AG09309 (cell line): ENCODE measurements at places on chromosomes 2 and 18.

DNA sequence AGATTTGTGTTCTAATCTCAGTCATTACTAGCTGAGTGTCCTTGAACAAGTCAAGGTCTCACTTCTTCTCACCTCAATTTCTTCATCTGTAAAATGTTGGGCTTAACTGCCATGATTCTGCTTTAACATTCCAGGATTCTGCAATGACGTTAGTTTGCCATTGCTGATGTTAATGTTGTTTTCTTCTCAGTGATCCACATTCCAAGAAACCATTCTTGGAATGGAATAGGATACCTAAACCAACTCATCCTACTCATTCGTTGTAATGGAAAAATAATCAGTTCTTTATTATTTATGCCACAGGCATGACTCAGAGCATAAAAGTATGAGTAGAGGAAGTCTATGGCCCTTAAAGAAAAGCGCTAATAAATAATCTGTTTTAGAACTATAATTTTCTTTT is 140.2 kb upstream of the ETAA1 start:
- peak; percentile 21 for DNase-seq

DNA sequence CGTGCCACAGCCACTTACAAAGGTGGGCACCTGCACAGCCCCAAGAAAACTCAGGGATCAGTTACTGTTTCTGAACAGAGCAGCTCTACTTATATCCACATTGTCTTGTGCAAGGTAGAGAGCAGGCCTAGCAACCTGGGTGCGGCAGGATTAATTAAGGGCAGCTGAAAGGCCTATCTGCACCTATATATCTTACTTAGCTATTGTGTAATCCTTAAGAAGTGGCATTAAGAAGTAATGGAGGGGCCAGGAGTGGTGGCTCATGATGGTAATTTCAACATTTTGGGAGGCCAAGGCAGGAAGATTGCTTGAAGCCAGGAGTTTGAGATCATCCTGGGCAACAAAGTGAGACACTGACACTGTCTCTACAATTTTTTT is 12.8 kb upstream of the ARL5A start:
- DNase-seq = no peak

- peak; percentile 43 for DNase-seq
Measured at GRCh38 chr2:48471048-48471474, 58.9 kb upstream of the STON1 start.

- DNase-seq = no peak
Measured at GRCh38 chr2:60416221-60417008, 137.0 kb downstream of the BCL11A start.

- DNase-seq = peak; percentile 62
Measured at GRCh38 chr2:222722327-222722946, 51.0 kb downstream of the MOGAT1 start.

DNA sequence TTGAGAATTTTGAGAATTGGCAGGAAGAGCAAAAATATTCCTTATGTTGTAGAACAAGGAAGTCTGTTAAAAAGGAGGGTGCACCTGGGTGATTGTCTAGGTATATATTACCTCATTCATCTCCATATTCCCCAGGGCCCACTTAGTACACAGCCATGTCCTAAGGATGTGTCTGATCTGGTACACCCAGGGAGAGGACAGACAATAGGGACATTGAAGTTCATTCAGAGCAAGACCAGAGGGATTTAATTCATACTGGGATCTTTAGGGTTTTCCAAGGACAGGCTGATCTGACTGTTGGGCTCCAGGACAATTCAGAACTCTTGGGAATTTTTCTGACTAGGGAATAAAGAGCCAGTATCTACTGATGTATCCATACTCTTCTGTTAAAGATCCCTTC is 112.1 kb downstream of the PHLPP1 start:
- no peak for DNase-seq

DNA sequence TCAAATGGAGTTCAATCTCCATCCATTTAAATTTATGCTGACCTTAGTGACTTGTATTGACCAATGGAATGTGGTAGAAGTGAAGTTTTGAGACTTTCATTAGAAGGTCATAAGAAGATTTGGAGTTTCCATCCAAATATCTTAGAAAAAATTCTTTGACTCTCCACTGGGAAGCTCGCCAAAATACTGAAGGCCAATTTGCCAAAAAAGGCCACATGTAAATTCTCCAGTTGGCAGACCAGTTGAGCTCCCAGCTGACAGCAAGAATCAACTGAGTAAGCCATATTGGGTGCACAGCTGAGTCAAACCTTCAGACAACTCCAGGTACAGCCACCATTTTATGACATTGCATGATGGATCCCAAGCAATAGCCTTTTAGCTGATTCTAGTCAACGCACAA is 228.3 kb upstream of the SETBP1 start:
- no peak for DNase-seq

DNA sequence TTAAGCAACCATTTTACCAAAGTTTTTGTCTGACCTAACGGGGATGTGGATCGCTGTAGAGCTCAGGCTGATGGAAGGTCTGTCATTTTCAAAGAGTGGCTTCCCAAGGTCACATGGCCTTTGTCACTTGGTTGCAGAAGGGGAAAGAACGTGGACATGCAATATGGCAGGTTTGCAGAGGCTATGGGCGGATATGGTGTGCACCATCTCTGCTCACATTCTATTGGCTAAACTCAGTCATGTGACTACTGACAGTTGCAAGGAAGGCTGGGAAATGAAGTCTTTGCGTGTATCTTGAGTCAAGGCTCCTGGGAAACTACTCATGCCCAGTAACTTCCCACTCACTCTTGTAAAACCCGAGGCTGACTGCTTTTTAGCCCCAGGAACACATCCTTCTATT is 96.8 kb downstream of the ST6GAL2 start:
- no peak for DNase-seq

- DNase-seq = peak; percentile 59
Measured at GRCh38 chr2:156331572-156332283, 793 bp downstream of the NR4A2 start.

DNA sequence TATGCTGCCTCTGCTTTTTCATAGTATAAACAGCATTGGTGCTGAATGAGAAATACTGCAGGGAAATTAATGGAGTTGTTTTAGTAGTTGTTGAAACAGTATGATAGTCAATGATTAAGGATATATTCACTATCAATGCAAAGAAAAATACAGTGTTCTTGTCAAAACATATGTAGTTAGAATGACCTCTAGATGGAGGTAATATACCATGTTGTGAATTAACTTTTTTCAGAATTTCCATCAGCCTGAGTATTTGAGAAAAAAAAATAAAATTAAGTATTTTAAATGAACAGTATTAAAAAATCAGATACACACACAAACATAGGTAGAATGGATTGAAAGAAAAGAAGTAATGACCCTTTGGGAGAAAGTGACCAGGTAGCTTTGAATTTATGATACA is 59.5 kb downstream of the RMDN2 start:
- no peak for DNase-seq

- no peak for DNase-seq
Measured at GRCh38 chr18:71743634-71744033, 800.5 kb downstream of the CBLN2 start.

DNA sequence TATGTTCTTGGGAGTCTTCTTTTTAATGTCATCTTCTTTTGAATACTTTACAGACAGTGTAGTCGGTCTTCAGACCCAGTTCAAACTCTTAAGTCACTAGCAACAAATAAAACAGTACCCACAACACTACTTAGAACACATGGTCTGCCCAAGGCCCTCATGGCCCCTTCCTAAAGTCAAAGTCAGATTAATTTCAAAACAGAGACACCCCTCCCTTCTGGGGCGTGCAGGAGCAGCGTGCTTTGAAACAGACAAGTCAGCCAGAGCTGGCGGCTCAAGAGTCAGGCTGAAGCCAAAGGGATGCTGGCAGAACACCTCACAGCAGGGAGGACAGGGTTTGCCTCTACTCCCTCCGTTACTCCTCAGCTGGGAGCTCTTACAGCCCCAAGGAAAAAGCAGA is 77.5 kb downstream of the TFCP2L1 start:
- no peak for DNase-seq

- DNase-seq = no peak
Measured at GRCh38 chr18:39574897-39575296, 2009.3 kb upstream of the CELF4 start.

- no peak for DNase-seq
Measured at GRCh38 chr2:122491011-122491410, 735.6 kb downstream of the TSN start.

DNA sequence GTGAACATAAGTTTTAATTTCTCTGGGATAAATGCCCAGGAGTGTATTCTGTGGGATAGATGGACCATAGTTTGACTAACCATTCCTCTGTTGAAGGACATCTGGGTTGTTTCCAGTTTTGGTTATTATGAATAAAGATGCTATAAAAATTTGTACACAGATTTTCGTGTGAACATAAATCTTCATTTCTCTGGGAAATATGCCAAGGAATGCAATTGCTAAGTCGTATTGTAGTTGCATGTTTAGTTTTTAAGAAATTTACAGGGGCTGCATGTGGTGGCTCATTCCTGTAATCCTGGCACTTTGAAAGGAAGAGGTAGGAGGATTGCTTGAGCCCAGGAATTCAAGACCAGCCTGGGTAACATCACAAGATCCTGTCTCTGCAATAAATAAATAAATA is 6.9 kb upstream of the SLC11A1 start:
- DNase-seq = peak; percentile 88

DNA sequence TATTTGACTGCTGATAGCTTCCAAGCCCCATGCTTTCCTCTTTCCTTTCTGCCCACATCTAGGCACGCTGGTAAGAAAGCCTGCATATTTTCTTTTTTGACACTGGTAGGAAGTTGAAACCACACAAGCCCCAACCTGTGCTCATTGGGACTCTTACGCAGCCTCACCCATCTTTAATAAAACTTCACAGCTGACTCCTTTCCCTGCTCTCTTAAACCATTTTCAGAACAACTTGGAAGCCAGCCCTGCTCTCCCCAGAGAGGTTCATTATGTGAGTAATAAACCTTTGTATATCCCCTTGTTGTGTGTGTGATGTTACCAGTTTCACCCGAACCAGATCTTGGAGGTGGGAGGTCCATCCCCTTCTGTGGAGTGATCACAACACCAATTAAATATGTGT is 268.4 kb downstream of the GPD2 start:
- DNase-seq = no peak

DNA sequence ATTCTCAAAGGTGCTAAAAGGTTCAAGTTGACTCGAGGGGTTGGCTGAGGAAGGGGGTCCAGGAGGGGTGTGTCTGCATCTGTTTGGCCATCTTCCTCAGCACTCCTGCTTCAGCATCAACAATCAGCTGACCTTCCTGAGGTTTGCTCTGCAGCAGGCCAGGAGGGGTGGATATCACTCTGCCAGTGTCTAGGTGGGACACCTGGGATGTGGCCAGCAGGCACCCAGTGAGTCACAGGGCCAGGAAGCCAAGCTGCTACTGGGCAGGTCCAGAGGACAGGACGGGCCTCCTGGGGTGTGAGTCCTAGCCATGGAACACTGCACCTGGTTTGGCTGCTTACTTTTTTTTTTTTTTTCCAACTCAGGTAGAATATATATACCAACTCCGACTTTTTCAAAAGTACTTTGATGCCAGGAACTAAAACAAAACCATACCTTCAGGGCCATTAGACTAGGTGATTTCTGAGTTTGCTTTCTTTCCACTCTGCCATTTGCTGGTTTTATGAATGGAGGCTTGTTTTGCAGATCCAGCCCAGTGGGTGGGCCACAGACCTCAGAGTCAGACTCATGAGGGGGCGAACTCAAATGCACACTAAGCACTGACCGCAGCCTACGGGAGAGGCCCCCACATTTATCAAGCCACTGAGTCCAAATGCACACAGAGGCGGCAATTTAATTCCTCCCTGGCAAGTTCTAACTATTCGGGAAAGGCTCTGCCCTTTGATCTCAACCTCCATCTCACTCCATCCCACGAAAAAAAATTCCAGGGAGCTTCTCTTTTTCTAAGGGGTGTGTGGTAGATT is 76.0 kb downstream of the UXS1 start:
- DNase-seq = no peak

DNA sequence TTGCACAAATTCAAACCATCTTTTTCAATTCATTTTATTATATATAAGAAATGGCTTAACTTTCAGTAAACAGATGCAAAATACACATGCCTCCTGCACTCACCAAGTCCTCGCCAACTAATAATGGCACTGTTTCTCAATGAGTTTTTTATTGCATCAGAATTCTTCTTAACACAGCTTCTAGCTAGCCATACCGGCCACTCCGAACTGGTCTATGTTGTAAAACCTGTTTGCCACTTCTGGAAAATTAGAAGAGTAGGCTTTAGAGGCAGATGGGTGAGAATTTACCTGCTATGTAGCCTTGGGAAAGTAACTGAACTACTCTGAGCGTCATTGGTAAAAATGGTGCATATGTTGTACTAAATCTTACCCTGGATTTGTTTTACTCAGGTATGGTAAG is 100.6 kb upstream of the LHCGR start:
- DNase-seq = no peak

DNA sequence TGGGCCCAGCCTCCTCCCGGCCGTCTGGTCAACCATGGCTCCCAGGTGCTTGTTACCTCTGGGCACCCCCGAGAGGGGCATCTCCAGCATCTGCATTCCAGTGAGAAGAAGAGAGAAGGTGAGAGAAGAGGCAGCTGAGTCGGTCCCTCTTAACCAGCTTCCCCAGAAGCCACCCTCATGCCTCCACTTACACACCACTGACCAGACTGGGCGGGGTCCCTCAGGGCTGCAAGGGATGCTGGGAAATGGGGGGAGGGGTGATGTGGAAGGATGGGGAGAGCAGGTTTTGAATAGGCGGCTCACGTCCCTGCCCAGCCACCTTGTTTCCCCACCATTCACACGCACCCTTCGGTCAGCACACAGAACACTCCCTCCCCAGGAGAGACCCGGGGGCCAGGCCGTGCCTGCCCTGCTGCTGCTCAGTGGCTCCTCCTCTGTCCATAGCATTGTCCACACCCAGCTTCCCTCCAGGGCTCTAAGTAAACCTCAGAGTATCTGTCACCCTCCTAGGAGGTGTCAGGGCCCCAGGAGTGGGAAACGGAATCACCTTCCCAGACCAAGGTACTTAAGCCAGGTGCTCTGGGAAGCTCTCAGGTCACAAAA is 34.7 kb downstream of the GBX2 start:
- no peak for DNase-seq

- peak; percentile 18 for DNase-seq
Measured at GRCh38 chr18:6056171-6056910, 161.0 kb upstream of the TMEM200C start.

DNA sequence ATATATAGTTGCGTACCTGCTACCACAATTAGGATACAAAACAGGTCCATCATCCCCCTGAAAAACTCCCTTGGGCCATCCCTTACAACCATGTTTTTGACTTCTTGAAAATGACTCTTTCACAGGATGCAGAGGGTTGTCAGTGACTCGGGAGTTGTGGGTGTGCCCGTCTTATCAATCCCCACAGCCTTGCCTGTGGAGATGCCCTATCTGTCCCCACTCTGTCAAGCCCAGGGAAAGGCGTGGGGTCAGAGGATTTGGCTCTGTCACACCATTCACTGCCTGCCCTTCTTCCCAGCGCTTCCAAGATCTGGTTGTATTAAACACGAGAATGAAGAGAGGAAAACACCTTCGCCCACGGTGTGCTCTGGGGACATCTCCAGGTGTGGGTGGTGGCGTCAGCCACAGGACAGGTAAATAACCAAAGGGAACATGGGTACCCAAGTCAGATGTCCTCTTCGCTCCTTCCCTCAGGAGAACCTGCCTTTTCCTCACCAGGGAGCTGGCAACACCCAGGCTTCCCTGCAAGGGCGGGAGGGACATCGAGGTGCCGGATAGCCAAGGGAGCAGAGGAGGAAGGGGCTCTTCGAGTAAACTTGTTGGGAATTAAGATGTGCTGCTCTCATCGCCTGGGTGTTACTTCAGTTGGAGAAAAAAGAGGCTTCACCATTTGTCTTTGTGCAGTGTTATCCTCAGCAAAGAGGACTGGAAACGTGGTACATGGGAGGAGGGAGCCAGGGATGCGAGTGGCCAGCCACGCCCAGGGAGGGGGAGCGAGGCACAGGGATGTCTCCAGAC is 100.3 kb downstream of the B3GNT2 start:
- no peak for DNase-seq
